Cerebellar cortex (tissue), 1 donor: ENCODE measurements at places on chromosomes 4 and X.

DNA sequence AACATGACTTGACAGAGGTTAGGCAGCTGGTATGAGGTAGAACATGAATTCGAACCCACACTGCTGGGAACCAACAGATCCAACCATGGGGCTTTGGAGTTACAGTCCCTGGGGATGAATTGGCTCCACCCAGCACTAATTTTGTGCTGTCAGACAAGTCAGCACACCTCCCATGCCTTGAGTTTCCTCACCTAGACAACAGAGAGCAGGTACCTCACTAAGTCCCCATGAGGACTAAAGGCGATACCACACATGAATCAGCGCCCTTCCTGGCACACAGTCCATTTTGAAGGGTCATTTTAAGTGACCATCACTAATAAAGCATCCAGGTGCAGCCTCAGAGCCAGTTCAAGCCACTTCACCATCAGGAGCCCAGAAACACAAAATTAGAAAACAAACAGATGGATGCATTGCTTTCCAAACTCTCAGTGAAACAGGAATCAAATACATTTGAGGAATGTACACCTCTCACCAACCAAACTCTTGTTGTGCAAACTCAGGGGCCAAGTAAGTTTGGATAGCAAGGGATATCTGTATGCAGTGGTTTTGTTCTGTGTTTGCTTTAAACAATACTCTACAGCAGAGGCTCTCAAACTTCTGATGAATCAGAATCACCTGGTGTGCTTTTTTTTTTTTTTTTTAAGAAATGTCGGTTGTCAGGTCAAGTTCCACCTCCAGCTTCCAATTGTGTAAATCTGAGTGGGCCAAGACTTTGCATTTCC lies 10.1 kb downstream of the IDS start:
- DNase-seq: no peak

GRCh38 chr4:47617607-47618006 lies 132.5 kb downstream of the ATP10D start:
- no peak for DNase-seq

GRCh38 chr4:1201851-1202525 lies 29.6 kb upstream of the SPON2 start:
- no peak for DNase-seq

GRCh38 chrX:20248592-20249192 lies 18.0 kb downstream of the RPS6KA3 start:
- no peak for DNase-seq

GRCh38 chr4:76964769-76965168 lies 15.2 kb downstream of the SEPTIN11 start:
- no peak for DNase-seq

DNA sequence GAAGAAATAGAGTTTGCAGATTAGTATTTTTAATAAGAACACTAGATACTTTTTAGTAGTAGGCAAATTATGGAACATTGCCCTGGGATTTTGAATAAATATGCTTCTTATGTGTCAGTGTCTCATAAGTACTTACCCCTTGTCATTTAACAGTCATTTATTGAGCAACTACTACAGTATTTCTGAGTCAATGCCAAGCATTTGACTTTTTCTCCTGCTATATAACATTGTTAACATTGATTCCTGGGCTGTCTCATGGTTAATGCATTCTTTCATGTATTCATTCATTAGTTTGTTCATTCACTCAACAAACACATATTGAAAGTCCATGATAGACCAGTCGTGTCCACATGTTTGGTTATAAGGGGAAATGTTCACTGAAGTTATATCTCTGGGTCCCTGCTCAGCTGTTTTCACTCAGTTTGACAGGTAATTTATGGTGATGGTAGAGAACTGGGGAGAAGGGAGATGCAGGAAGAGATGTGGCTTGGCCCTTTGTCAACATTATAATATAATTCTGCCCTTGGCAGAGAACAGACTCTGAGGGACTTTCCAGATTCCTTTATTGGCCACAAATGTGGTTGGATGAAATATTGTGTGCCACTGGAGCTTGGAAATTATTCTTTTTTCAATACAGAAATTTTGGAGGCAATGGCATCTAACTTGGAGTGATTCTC lies 49.8 kb downstream of the OSTC start:
- DNase-seq: no peak
